HCT116 (cell line): ENCODE measurements at places on chromosomes 13 and 19. TPM values are rescaled to one million over a fixed set of nuclear protein-coding genes. Genes with fewer than 3 reads are reported as not detected.

DNA sequence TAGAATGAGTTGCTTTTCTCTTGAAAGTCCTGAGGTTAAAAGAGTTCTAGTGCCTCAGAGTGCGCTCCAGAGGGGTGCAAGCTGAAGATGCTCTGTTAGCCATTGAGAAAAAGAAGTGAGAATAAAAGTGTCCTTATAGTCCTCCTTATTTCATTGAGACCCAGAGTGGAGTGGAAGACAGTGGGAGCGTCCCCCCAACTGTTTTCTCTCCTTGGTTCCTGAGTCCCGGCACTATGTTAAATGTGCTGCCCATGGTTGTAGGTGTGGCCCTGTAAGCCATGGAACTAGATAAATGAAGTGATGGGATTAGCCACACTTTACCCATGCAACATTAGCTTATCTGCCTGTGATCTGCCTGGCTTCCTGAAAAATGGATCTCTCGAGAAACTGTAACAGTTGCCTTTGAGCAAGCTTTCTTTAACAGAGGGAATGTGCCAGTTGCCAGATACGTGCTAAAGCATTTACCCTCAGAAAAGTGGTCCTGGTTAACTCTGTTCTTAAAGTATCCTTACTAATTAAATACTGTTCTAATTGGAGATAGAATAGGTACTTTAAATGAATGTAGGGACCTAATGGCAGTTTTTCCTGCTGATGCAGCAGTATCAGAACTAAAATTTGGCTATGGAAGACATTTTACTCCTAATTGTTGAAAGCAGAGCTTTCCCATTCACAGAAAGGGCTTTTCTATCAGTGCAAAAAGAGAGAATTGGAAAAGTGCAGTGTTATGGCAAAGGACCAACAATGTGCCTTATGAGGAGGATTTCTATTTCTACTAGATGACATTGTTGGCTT, 21.4 kb upstream of the PSG9 start:
- DNase-seq = no peak

The SMAD9 gene
- total RNA-seq = 4.3 TPM

- DNase-seq = no peak
Measured at GRCh38 chr13:108674771-108675170, 45.4 kb downstream of the MYO16 start.

DNA sequence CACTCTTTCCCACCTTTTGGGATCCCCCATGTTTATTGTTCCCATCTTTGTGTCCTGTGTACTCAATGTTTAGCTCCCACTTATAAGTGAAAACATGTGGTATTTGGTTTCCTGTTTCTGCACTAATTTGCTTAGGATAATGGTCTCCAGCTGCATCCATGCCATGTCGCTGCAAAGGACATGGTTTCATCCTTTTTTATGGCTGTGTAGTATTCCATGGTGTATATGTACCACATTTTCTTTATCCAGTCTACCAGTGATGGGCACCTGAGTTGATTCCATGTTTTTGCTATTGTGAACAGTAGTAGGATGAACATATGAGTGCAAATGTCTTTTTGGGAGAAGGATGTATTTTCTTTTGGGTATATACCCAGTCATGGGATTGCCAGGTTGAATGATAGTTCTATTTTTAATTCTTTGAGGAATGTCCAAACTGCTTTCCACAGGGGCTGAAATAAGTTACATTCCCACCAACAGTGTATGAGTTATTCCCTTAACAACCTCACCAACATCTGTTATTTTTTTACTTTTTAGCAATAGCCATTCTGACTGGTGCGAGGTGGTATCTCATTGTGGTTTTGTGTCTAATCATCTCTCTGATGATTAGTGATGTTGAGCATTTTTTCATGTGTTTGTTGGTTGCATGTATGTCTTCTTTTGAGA, 55.7 kb upstream of the MEDAG start:
- no peak for DNase-seq

The NLRP4 gene
- total RNA-seq = 0.52 TPM

The CACNG7 gene
- not detected for total RNA-seq

GRCh38 chr19:728011-728410, 19.3 kb downstream of the PALM start:
- no peak for DNase-seq

The C19orf67 gene
- not detected for total RNA-seq

DNA sequence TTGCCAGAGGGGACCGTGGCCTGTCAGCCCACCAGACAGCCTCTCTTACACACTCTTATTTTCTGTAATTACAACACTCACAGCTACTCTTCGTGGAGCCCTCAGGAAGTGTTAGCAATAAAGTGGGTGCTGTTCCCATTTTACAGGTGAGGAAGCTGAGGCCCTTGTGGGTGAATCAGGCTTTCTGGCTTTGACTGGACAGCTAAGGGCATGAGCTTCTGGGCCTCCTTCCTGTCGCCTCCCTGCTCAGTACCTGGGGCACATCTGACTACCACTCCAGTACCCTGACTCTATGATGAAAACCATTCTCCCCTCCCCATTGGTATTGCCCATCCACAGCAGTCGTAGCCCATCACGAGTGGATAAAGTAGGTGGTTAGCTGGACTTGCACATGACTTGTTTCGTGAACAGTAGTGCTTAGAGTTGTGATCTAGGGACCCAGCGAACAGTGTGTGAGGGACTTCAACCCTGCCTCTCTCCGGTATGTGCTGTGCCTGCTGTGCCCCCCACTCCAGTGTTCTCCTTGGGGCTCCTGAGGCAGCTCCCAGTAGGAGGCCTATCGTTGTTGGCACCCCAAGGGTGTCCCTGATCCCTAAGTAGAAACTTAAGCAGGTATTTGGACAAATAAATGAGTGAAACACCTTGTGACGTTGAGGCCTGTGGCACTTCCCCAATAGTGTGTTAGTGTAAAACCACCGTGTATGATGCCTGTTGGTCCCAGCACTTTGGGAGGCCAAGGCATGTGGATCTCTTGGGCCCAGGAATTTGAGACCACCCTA, 38.6 kb downstream of the GATAD2A start:
- no peak for DNase-seq

DNA sequence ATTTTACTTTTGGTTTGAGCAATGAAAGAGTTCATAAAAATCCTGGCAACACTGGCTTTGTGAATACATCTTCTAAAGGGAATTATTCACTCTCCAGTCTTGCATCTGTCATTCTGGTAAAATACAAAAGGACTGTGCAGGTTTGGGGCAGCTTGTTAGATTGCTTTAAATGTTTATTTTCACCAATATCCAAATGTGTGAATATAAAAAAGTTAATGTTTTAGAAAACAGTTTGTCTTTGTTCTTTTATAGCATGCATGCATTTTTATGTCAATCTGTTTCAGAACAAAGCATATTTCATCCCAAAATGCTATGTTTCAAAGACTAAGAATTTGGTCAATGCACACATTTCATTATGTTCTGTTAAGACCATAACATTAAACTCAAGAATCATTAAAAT, 1145.4 kb downstream of the OLFM4 start:
- DNase-seq = no peak

The IL4I1 gene
- 0.71 TPM for total RNA-seq

The SMIM24 gene
- total RNA-seq = not detected

The ZNF525 gene
- 10.2 TPM for total RNA-seq

GRCh38 chr13:111876506-111876905, 190.4 kb upstream of the SOX1 start:
- DNase-seq = no peak

- no peak for DNase-seq
Measured at GRCh38 chr19:1512671-1513498, at the start of gene ADAMTSL5. Gene ADAMTSL5, minus strand, starts transcription at chr19:1513019. Its CDS starts 2,076 bp downstream, at chr19:1510943.

The PSG1 gene
- not detected for total RNA-seq

DNA sequence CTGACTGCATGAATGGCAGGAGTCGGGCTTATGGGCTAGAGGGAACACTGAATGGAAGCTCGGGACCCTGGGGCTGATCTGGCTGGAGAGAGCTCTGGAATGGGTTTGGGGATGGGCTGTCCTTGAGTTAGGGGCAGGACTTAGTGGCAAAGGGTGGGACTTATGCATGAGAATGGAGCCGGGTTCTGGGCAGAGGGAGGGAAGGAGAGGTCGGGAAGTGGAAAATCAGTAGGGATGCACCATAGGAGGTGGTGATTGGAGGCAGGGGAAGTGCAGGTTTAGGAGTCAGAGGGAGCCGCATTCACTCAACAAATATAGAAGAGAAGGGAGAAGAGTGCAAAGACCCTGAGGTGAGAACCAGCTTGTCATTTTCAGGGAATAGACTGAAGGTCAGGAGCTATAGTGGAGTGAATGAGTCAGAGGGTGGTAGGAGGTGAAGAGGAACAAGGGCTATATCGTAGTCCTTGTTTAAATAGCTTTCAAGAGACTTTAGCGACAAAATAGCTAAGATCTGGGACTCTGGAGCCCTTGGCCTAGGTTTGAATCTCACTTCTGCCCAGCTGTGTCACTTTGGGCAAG, 748 bp downstream of the RAB4B start:
- no peak for DNase-seq

The ZNF616 gene
- 9.7 TPM for total RNA-seq

The CYSLTR2 gene
- not detected for total RNA-seq

DNA sequence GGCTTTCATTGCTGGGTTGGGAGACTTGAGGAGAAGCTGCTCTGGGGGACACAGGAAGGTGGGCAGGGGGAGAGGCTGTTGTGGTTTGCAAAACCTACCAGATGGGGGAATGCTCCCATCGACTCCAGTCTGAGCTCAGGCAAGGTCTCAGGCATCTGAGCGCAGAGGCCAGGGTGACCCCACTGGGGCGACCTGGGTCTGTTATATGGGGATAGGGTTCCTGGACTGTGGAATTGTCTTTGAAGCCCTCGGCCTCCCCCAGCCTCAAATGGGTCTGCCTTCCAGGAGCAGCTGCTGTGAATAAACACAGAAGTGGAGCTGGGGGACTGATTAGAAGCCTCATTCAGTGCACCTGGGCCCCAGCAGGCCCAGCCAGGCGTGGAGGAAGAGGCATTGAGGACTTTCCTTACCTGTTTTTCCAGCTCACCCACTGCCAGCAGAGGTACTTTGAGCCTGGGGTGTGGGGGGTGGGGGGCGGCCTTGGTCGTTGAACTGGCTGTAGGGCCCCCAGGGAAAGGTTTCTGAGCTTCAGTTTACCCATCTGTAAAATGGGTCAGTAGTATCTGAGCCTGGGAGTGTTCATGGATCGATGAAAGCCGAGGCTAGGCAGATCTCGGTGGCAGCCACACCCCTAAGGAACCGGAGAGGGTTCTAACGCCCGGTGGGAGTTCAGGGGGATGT, 1.4 kb downstream of the CERS4 start:
- no peak for DNase-seq

GRCh38 chr13:24631922-24632321, 48.3 kb upstream of the ATP12A start:
- DNase-seq = no peak

The UGGT2 gene
- total RNA-seq = 27.1 TPM

The RFPL4AL1 gene
- not detected for total RNA-seq

DNA sequence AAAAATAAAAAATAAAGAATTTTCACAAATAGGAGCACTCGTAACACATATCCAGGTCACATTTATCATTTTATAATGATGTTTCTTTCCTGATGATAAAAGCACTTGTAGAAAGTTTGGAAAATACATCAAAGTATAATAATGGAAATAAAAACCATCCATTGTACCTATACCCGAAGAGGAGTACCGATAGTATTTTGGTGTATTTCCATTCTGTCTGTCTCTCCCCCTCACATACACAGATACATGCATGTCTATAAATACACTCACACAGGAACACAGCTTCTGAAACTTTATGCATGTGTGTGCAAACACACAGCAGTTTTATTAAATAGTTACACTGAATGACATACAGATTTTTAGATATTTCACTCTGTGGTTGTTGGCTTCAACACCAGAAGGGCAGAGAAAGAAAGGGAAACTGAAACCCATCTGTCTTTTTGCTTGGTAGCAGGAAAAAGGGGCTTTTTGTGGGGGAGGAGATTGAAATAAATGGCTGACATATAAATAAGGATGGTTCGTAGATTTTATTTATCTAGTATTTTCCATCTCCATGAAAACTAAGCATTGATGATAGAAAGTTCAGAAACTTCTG, 114.8 kb downstream of the LRCH1 start:
- no peak for DNase-seq

GRCh38 chr13:30607908-30608307, 9.8 kb upstream of the USPL1 start:
- DNase-seq = no peak

DNA sequence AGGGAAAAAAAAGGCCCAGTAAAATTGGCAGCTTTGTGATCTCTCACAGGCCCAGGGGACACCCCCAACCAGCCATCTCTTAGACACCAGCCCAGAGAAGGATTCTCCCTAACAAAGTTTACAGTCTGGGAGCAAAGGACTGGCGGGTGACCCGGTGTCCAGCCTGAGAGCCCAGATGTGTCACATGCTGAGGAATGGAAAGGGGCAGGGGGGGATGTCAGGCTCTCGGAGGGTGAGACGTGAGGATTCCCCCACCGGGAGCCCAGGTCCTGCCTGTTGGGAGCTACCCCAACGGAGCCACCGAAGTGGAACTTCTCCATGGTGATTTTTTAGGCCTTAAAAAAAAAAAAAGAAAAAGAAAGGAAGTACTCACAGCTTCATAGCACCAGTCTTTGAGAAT, 4.8 kb upstream of the CTXN1 start:
- DNase-seq = no peak

The TUBA3C gene
- total RNA-seq = not detected

DNA sequence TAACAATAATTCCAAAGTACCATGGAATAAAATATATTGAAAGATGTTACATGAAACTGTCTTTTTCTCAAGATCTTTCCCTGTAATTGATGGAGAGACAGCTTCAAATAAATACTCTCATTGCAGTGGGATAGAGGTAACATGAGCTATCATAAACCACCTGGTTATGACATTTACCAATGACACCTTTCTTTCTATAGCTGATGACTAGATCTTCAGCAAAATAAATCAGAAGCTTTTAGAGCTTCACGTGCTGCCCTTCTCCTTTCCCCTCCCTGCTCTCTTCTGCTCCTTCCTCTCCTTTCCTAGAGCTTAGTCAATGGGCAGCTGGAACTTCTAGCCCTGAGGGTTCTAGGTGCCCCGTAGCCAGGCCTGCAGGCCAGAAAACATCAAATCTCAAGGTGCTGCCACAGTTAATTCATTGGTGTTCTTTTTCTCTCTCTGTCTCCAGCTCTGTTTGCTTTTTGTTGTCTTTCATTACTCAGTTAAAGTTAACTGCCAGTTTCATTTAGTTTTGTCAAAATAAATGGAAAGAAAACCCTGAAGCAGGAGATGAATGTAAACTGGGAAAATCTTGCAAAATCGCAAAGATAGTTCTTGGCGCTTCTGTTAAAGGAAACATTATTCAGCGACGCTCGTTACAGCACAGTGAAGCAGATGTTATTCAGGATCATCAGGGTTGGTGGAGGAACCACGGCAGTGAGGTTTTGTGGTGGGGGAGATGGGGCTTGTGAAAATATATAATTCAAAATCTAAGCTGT, 8.3 kb upstream of the METTL21C start:
- no peak for DNase-seq

- no peak for DNase-seq
Measured at GRCh38 chr19:47619763-47620162, 10.8 kb downstream of the BICRA start.
